ENCODE measurements at places on chromosomes 6 and 20.

DNA sequence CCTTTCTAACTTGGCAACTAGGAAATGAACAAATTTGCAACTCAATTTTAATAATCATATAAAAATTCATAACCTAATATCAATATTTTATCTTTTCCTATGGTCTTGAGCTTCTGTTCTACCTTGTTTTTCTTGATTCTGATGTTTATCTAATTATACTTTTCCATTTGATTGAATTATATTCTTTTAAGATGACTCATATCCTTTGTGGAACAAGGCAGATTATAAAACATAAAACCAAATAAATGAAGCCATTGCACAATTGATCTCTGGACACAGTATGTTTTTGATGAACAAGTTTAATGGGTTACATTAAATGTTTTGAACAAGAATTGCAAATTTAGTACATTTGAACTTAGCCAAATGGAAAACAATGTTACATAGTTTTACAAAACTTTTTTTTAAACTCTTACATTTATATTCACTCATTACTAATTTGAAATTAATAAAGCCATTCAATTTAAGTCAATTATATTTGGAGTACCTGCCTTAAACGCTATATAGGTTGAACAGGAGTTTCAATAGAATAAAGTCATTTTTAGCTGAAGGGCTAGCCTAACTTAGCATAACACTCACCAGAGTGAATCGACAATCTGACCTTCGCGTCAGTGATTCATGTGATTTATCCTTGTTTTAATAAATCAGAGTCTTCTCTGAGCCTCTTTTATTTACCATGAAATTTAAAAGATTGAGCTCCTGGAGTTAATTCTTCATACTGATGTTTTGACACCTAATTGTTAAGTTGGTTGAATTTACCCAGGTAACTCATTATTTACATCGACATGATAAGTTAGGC, 3.8 kb downstream of the NCOA7 start:
- DNase-seq: no peak

DNA sequence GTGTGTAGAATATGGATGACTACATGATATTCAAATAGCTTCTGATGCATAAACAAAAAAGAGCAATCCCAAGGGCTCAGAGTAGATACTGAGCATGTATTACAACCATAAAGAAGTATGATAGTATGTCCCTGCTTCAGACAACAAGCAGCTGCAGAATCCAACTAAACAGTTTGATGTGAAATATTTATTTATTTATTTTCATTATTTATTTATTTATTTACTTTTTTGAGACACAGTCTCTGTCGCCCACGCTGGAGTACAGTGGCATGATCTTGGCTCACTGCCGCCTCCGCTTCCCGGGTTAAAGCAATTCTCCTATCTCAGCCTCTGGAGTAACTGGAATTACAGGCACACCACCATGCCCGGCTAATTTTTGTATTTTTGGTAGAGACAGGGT, 384.3 kb downstream of the KHDRBS2 start:
- DNase-seq: no peak

- no peak for DNase-seq
These were observed 129.7 kb upstream of the AKAP12 start for GRCh38 chr6:151109869-151110575.

DNA sequence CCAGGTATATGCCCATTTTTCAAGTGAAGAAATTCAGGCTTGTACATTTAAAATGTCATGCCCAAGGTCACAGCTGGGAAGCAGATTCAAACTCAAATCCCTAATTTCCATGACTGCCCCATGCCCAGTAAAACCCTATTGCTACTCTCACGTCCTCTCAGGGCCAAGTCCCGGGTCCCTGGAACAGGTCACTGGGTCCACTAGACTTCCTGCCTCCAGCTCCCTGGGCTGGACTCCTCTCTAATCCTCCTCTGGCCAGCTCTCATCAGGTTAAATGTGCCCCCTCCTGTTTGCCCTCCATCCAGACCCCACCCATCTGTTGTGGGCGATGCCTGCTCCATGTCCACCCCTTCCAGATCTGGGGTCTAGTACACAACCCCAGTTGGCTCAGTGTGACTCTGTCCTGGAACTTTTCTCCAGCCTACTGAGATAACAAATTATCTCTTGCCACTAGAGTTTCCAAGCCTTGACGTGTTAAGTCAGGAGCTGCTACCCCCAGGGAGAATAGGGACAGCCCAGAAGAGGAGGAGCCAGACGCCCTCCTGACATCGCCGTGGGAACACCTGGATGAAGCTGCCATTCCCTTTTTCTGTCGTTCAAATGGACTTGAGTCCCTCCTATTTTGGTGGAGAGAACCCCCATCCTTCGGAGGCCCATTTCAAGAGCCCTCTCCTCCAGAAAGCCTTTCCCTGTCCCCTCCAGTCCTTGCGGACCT, 3.7 kb upstream of the SPDEF start:
- no peak for DNase-seq

- DNase-seq: no peak
These were observed 801 bp upstream of the PPARD start for GRCh38 chr6:35341557-35341956.

DNA sequence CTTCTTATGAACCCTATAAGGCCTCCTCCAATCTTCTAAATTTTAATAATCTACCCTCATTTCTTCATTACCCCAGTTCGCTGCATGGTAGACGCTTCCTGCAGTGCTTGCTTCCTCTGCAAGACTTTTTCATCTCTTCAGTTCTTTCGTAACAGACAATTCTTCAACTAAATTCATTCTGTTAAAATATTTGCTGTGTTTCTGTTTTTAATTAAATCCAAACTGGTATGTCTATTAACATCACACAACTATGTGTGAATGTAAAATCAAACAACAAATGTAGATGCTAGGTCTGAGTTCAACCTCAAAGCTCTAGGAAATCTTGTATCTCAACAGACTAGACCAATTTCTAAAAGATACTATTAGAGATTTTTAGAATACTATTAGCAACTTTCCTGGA, 199.3 kb downstream of the RNGTT start:
- peak; percentile 29 for DNase-seq
